ENCODE measurements at places on chromosomes 13 and 19. TPM values are rescaled to one million over a fixed set of nuclear protein-coding genes. Genes with fewer than 3 reads are reported as not detected.

GRCh38 chr19:8320564-8321066, 560 bp downstream of the NDUFA7 start:
- H3K27me3 ChIP-seq: no peaks in the 10 kb centered on the region
- H3K36me3 ChIP-seq: peaks cover 9% of the 10 kb centered on the region
- no peak for DNase-seq
- peaks cover 26% of the 10 kb centered on the region for H3K4me1 ChIP-seq
- H3K4me3 ChIP-seq: peak overlapping the region; percentile 98
- peak overlapping the region; percentile 98 for H3K27ac ChIP-seq

- DNase-seq: no peak
- peaks cover 18% of the 10 kb centered on the region for H3K36me3 ChIP-seq
- no peak overlapping the region for H3K4me3 ChIP-seq
- no peak overlapping the region for H3K27ac ChIP-seq
- H3K4me1 ChIP-seq: no peaks in the 10 kb centered on the region
Observed at GRCh38 chr19:57037556-57037955, 82.2 kb upstream of the USP29 start.

- H3K4me1 ChIP-seq: no peaks in the 10 kb centered on the region
- no peak overlapping the region for H3K27ac ChIP-seq
- no peak overlapping the region for H3K4me3 ChIP-seq
- H3K27me3 ChIP-seq: peaks cover 51% of the 10 kb centered on the region
Observed at GRCh38 chr13:108980237-108980636, 350.8 kb downstream of the MYO16 start.

- H3K4me3 ChIP-seq: no peak overlapping the region
- H3K36me3 ChIP-seq: no peaks in the 10 kb centered on the region
- no peak for DNase-seq
- H3K4me1 ChIP-seq: no peaks in the 10 kb centered on the region
- no peak overlapping the region for H3K27ac ChIP-seq
Observed at GRCh38 chr13:109728791-109729731, 57.3 kb downstream of the IRS2 start.

GRCh38 chr19:12052497-12053169, at the start of gene ZNF878:
TSS of gene ZNF878 (minus strand) at chr19:12052961. CDS start at chr19:12052801, 160 bp downstream.
- peaks cover 8% of the 10 kb centered on the region for H3K36me3 ChIP-seq
- no peak within 1 kb of the TSS for H3K27ac ChIP-seq
- H3K4me1 ChIP-seq: peaks cover 20% of the 10 kb centered on the region
- H3K27me3 ChIP-seq: peaks cover 33% of the 10 kb centered on the region
- peak within 1 kb of the TSS; percentile 80 for H3K4me3 ChIP-seq
- DNase-seq: peak; percentile 56

DNA sequence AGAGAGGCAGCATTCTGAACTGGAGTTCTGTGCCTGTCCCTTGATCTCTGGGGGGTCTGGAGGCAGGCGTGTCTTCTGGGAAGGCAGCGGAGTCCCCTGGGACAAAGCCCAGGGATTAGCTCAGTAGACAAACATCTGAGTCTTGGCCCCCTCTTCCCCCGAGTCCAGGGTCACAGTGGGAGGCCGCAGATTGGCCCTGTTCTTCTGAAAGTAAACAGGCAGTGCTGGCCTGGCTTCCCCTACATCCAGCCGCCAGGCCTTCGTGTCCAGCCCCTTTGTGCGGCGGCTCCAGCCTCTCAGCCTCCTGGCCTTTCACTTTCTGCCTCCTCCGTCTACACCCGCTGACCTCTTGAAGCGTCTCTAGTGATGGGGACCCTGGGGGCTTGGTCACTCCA, 989 bp downstream of the NFILZ start:
- H3K4me1 ChIP-seq: no peaks in the 10 kb centered on the region
- DNase-seq: no peak
- no peak overlapping the region for H3K27ac ChIP-seq
- no peaks in the 10 kb centered on the region for H3K36me3 ChIP-seq

DNA sequence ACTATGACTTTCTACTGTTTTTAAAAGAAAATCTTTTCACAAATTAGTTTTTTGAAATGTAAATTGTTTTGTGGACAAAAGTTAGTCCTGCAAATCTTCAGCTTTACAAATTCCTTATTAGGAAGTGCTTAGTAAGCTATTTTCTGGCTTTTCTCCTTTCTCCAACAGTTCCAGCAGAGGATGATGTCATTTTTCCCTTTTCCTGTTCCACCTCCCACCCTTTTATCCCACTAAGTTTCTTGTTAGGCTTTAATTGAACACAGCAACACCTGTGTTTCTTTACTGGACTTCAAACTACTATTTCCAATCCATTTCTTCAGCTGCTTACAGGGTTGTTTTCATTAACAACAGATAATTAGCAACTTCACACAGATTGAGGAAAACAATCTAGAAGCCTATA, 389.2 kb downstream of the NDFIP2 start:
- no peaks in the 10 kb centered on the region for H3K36me3 ChIP-seq
- no peaks in the 10 kb centered on the region for H3K27me3 ChIP-seq
- H3K4me1 ChIP-seq: no peaks in the 10 kb centered on the region

- H3K27me3 ChIP-seq: peaks cover 13% of the 10 kb centered on the region
- H3K36me3 ChIP-seq: peaks cover 19% of the 10 kb centered on the region
- H3K4me1 ChIP-seq: peaks cover 18% of the 10 kb centered on the region
- H3K4me3 ChIP-seq: peak overlapping the region; percentile 78
- no peak for DNase-seq
- no peak overlapping the region for H3K27ac ChIP-seq
Observed at GRCh38 chr19:11624069-11624463, 26.8 kb downstream of the ZNF627 start.

DNA sequence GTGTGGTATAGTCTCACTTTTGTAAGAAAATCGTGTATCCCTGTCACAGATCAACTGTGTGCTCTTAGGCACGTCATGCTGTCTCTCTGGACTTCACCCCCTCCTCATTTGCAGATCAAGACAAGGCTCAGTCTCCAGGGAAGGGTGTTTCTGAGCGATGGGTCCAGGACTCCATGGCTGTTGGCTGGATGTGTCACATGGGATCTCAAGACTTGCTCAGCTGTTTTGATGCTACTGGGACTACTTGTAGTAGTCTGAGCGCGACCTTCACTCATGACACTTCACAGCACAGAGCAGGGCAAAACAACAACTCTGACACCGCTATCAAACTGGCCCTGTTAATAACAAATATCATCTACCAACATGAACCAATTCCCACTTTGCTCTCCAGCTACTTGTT, 36.2 kb downstream of the SMAD9 start:
- no peaks in the 10 kb centered on the region for H3K4me1 ChIP-seq
- no peak overlapping the region for H3K27ac ChIP-seq
- H3K36me3 ChIP-seq: no peaks in the 10 kb centered on the region
- peaks cover 19% of the 10 kb centered on the region for H3K27me3 ChIP-seq

DNA sequence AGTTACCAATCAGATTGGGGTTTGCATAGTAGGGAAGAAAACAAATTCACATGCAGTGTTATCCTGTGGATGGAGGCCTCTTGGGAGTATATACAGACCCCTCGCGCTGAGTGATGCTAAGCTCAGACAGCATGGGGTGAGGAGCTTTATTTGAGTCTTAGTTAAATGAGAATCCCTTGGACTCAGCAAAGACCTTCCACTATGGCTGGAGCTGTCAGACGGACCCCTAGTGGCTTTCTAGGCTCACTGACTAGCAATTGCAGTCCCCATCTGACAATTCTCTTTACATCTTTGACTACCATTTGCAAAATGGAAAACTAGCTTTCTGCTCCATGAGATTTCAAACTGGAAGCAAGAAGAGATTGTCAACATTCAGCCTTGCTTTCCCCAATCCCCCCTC, 90.4 kb downstream of the STOML3 start:
- H3K4me3 ChIP-seq: no peak overlapping the region
- no peaks in the 10 kb centered on the region for H3K36me3 ChIP-seq
- H3K27ac ChIP-seq: no peak overlapping the region
- DNase-seq: no peak
- peaks cover 11% of the 10 kb centered on the region for H3K27me3 ChIP-seq

DNA sequence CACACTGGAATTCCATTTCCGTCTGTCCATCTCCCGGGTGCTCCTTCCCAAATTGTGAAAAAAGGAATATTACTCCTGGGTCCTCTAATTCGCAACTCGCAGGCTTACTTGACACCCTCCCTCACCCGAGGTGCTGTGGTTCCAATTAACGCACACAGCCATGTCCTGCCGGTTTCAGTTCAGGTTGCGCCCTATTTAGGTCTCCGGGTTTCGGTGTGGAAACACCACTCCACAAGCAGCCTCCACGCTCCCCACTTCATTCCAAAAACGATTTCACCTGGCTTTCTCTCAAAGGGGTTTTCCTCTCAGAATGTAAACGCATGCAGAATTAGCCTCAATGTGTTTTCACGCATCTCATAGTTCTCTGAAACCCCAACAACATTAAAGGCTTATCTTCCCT, 37.9 kb downstream of the NAXD start:
- H3K36me3 ChIP-seq: peaks cover 6% of the 10 kb centered on the region
- no peak overlapping the region for H3K27ac ChIP-seq
- peaks cover 25% of the 10 kb centered on the region for H3K4me1 ChIP-seq
- no peaks in the 10 kb centered on the region for H3K27me3 ChIP-seq
- no peak for DNase-seq

DNA sequence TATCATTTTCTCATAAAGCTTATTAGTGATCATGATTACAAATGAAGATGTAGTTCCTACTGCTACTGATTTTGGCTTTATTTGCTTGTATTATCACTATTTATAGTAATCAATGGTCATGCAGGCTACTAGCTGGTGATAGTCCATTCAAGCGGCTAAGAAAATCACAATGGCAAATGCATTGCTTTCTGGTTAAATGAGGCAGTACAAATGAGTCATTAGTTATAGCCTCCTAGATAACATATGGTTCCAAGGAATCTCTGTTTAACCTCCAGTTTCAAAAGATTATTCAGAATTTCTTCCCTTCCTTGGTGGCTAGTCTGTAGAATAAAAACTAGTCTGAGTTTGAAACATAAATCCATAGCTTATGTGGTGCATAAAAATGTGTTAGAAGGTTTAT, 141.3 kb upstream of the HTR2A start:
- peaks cover 10% of the 10 kb centered on the region for H3K27me3 ChIP-seq
- H3K4me3 ChIP-seq: no peak overlapping the region
- H3K4me1 ChIP-seq: no peaks in the 10 kb centered on the region
- no peak overlapping the region for H3K27ac ChIP-seq

GRCh38 chr19:6267552-6268381, 12.0 kb downstream of the MLLT1 start:
- peak overlapping the region; percentile 74 for H3K27ac ChIP-seq
- no peak for DNase-seq
- H3K27me3 ChIP-seq: no peaks in the 10 kb centered on the region
- peaks cover 17% of the 10 kb centered on the region for H3K36me3 ChIP-seq
- H3K4me3 ChIP-seq: no peak overlapping the region

- H3K27ac ChIP-seq: peak within 1 kb of the TSS; percentile 20
- peaks cover 3% of the 10 kb centered on the region for H3K36me3 ChIP-seq
- peaks cover 12% of the 10 kb centered on the region for H3K4me1 ChIP-seq
- peak within 1 kb of the TSS; percentile 77 for H3K4me3 ChIP-seq
- peaks cover 73% of the 10 kb centered on the region for H3K27me3 ChIP-seq
Observed at GRCh38 chr13:25171517-25172302, at the start of gene AMER2. TSS of gene AMER2 (minus strand) at chr13:25172288. CDS start at chr13:25171619, 669 bp downstream.

DNA sequence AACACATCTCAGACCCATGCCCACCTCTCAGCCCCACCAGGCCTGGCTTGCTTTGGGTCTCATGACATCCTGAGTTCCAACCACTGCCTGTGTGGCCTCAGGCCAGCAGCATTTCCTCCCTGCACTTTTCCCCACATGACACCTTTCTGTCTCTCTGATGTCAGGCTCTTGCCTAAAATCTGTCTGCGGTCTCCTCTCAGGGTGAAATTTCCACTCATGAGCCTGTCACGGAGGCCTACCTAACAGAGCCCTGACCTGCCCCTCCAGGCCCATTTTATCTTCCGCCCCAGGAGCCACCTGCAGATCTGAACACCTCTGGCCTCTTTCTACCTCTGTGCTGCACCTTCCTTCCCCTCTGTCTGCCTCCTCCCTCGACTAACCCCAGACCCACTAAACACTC, 93.5 kb downstream of the ZDHHC20 start:
- DNase-seq: peak; percentile 17
- H3K27ac ChIP-seq: no peak overlapping the region
- H3K4me1 ChIP-seq: peaks cover 11% of the 10 kb centered on the region
- H3K27me3 ChIP-seq: no peaks in the 10 kb centered on the region
- peak overlapping the region; percentile 31 for H3K4me3 ChIP-seq

GRCh38 chr19:49616532-49616931, 23.4 kb downstream of the RRAS start:
- no peak overlapping the region for H3K27ac ChIP-seq
- H3K4me3 ChIP-seq: no peak overlapping the region
- no peak for DNase-seq
- H3K36me3 ChIP-seq: peaks cover 26% of the 10 kb centered on the region

DNA sequence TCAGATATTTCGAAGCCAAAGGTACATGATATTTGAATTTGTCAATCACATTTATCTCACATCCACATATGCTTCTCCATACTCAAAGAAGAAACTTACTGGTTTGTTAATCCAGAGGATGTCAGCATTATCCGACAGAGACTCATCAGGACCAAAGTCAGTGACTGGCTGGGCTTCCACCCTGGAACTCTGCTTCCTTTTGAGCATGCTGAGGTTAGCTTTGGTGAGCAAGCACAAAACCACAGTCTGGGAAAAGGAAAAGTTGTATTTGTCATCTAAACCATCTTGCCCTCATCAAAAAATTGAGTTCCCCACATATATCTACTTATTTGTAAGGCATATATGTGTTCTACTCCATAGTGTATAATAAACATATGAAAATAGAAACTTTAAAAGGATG, 17.4 kb downstream of the NALCN start:
- H3K27ac ChIP-seq: no peak overlapping the region
- no peaks in the 10 kb centered on the region for H3K4me1 ChIP-seq
- H3K4me3 ChIP-seq: no peak overlapping the region

PALM3 gene
- total RNA-seq: not detected

ZNF443 gene
- 4.3 TPM for total RNA-seq

KLK6 gene
- not detected for total RNA-seq

PRKCSH gene
- 253 TPM for total RNA-seq

FUT3 gene
- 3.6 TPM for total RNA-seq

VMAC gene
- total RNA-seq: 10.5 TPM

LILRB2 gene
- not detected for total RNA-seq

METTL21C gene
- total RNA-seq: not detected

ARL11 gene
- total RNA-seq: 0.65 TPM

GNG7 gene
- total RNA-seq: 1.3 TPM

All from activated T-cell treated with anti-CD3 and anti-CD28 coated beads, Interleukin-2, amount 50 U/mL, for 72 hours (primary cell).